Dermis microvascular lymphatic vessel endothelial cell (primary cell): ENCODE measurements at places on chromosomes 5 and 9. TPM values are rescaled to one million over a fixed set of nuclear protein-coding genes. Genes with fewer than 3 reads are reported as not detected.

ORM2 gene
- total RNA-seq, result not detected in 2 replicates

CRB2 gene
- not detected in 2 replicates for total RNA-seq

NDOR1 gene
- 2.4 and 3.2 TPM in 2 replicates for total RNA-seq

SPATA31E1 gene
- total RNA-seq, result not detected in 2 replicates

PCDHGA10 gene
- total RNA-seq, result 3.0 and 6.2 TPM in 2 replicates

KCNV2 gene
- total RNA-seq, result not detected in 2 replicates
